Transverse colon (tissue), 4 donors: ENCODE measurements at places on chromosomes 7 and 10. TPM values are rescaled to one million over a fixed set of nuclear protein-coding genes. Genes with fewer than 3 reads are reported as not detected.

DNA sequence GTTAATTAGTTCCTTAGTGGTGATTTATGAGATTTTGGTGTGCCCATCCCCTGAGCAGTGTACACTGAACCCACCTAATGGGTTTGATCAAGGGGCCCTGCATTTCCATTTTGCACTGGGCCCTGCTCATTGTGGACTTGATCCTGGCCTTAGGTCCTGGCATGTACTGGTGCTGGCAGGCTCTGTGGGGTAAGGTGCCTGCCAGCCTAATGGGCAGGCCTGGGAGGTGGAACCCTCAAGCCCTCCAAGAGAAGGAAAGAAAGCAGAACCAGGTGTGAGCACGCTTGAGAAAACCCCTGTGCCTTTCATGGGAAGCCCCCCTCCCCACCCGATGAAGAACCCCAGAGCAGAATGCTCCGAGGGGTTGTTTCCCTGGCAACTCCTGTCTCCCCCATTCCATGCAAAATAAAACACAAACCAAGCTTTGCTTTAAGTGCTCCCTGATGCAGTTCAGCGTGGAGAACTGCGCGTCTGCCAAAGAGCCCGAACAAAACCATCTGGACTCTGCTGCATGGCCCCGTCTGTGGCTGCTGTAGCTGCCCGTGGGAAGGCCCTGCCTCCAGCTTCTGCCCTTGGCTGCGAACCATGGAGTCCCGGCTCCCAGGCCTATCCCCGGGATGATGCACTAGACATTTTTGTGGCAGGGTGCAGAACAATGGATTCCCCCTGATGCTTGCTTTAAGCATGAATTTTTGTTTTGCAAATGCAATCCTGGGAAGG, 123.3 kb downstream of the PRPF18 start:
- H3K36me3 ChIP-seq, result no peaks in the 10 kb centered on the region
- H3K4me3 ChIP-seq, result no peak overlapping the region

The PRF1 gene
- total RNA-seq, result 0.80 TPM

GRCh38 chr7:54705436-54705835, 53.6 kb downstream of the SEC61G start:
- H3K36me3 ChIP-seq, result no peaks in the 10 kb centered on the region
- no peak overlapping the region for H3K4me3 ChIP-seq
- no peaks in the 10 kb centered on the region for H3K27me3 ChIP-seq
- H3K4me1 ChIP-seq, result no peaks in the 10 kb centered on the region

The PRKCQ gene
- total RNA-seq, result 2.7 TPM

DNA sequence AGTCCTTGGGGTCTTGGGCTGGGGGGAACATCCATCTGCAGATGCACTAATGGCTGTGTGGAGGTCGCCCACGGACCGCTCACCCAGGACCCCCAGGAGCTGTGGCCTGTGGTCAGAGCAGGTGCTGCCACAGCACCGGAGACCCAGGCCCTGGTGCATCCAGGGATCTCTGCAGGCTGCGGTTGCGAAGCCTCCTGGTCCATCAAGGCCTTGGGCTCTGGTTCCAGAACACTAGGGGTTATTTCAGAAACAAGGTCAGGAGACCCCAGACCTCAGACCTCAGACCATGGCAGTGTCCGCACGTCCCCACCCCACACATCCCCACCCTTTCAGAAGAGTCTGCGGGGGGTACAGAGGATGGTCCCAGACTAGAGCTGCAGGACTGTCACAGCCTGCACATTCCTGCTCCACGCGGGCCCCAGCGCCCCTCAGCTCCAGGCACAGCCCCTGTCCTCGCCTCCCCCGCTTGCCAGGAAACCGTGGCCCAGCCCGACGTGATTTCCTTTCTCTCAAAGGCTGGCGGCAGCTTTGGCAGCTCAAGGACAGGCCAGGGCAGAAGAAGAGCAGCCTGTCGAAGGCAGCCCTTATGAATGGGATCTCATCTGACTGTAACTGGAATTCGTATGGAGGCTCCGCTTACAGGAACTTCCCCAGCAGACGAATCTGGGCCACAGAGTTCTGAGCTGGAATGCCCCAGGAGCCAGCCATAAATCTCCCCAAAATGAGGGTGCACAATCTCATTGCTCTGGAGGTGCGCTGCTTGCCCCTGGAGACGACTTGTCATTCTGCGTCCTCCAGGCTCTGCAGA, 136.2 kb upstream of the RET start:
- no peaks in the 10 kb centered on the region for H3K27me3 ChIP-seq
- DNase-seq, result no peak
- no peak overlapping the region for H3K27ac ChIP-seq
- no peak overlapping the region for H3K4me3 ChIP-seq
- H3K36me3 ChIP-seq, result no peaks in the 10 kb centered on the region

DNA sequence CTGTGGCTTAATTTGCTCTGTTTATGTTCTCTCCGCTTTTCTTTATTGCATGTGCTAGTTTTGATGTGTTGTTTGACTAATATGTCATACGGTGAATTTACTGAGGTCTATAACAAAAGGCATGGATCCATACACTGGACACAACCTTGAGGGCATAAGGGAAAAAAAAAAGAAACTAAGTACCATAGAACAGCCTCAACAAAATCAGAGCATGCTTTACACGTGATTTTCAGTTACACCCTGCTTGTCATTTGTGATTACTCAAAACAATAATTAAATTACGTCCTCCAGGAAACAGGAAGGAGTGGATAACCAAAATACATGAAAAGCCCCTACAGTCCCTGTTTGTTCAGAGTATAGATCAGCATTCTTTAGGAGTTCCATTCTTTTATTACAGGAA, 150.5 kb downstream of the CRPPA start:
- no peak overlapping the region for H3K4me3 ChIP-seq
- H3K27me3 ChIP-seq, result no peaks in the 10 kb centered on the region
- H3K4me1 ChIP-seq, result no peaks in the 10 kb centered on the region
- no peak overlapping the region for H3K27ac ChIP-seq
- DNase-seq, result no peak

DNA sequence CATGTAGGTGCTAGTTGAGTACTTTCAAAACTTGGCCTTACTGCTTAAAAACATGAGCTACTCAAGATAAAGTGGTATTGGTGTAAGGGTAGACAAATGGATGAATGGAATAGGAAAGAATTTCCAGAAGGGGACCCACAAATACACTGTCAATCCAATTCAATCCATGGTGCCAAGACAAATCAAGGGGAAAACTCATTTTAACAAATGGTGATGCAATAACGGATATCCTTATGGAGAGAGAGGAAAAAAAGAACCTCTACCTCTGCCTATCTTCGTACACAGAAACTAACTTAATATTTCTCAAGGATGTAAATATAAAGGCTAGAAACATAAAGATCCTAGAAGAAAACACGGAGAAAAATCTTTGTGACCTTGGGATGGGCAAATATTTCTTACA, 123.8 kb upstream of the RSU1 start:
- H3K4me3 ChIP-seq, result no peak overlapping the region
- no peak overlapping the region for H3K27ac ChIP-seq
- no peaks in the 10 kb centered on the region for H3K4me1 ChIP-seq
- H3K36me3 ChIP-seq, result no peaks in the 10 kb centered on the region

The UNC5B gene
- total RNA-seq, result 74.1 TPM

DNA sequence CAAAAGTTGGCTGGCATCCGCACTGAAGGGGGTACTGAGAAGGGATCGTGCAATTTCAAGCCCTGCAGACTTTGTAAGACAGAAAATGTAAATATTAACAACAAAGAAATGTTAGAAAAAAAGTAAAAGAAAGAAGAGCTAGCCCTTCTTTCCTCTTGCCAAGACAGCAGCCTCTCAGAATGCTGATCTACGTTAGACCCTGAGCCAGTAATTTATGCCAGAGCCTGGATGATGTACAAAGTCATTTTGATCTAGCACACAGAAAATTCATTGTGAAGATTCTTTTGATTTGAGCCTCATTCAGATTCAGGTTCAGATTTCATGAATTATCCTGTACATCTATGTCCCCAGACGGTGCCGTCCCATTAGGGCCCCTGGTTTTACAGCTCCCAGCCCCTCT, 105.2 kb downstream of the PRKCQ start:
- no peak overlapping the region for H3K27ac ChIP-seq
- H3K4me1 ChIP-seq, result no peaks in the 10 kb centered on the region
- DNase-seq, result no peak
- no peak overlapping the region for H3K4me3 ChIP-seq
- H3K36me3 ChIP-seq, result no peaks in the 10 kb centered on the region

DNA sequence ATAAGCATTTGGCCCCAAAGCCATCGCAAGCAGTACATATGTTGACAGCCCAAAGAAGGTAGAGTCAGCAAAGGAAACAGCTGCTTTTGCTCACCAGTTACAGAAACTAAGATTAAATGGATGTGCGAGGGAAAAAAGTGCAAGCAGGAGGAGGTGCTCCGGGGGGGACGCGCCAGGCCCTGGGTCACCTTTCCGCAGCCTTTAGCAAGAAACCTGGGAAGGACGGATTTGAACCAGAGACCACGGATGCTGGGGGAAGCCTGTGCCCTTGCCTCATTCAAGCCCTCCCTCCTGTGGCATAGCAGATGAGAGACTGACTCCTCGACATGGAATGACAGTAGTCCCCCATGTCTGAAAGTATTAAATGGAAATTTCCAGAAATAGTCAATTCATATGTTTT, 405.6 kb upstream of the PRKCQ start:
- no peak for DNase-seq
- H3K27ac ChIP-seq, result no peak overlapping the region
- no peaks in the 10 kb centered on the region for H3K27me3 ChIP-seq
- no peak overlapping the region for H3K4me3 ChIP-seq
- H3K36me3 ChIP-seq, result no peaks in the 10 kb centered on the region

The TFPI2 gene
- 0.79 TPM for total RNA-seq

DNA sequence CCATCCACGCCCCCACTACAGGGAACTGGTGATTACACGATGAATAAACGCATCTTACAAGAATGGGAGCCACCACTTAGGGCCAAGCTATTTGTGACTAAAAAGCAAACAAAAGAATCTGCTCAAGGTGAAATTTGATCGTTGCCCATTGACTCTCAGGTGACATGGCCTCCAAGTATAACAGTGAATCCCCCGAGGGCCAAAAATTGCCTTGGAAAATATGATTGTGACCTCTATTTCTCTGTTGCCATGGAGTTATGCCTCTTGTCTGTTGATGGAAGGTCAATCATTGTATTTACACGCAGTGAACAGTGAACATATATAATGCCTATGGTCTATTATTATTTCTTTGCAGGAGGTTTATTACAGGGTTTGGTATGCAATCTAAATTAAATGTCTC, 282.3 kb downstream of the KLF6 start:
- no peaks in the 10 kb centered on the region for H3K36me3 ChIP-seq
- no peak overlapping the region for H3K27ac ChIP-seq
- DNase-seq, result no peak
- H3K27me3 ChIP-seq, result no peaks in the 10 kb centered on the region

The SLC16A9 gene
- 14.1 TPM for total RNA-seq

The GNB2 gene
- total RNA-seq, result 192 TPM

- DNase-seq, result no peak
- H3K4me3 ChIP-seq, result no peak overlapping the region
- no peak overlapping the region for H3K27ac ChIP-seq
- H3K36me3 ChIP-seq, result peaks cover 8% of the 10 kb centered on the region
These were observed 155.5 kb downstream of the SVIL start for GRCh38 chr10:29479081-29479925.

The C7orf25 gene
- total RNA-seq, result 11.6 TPM

DNA sequence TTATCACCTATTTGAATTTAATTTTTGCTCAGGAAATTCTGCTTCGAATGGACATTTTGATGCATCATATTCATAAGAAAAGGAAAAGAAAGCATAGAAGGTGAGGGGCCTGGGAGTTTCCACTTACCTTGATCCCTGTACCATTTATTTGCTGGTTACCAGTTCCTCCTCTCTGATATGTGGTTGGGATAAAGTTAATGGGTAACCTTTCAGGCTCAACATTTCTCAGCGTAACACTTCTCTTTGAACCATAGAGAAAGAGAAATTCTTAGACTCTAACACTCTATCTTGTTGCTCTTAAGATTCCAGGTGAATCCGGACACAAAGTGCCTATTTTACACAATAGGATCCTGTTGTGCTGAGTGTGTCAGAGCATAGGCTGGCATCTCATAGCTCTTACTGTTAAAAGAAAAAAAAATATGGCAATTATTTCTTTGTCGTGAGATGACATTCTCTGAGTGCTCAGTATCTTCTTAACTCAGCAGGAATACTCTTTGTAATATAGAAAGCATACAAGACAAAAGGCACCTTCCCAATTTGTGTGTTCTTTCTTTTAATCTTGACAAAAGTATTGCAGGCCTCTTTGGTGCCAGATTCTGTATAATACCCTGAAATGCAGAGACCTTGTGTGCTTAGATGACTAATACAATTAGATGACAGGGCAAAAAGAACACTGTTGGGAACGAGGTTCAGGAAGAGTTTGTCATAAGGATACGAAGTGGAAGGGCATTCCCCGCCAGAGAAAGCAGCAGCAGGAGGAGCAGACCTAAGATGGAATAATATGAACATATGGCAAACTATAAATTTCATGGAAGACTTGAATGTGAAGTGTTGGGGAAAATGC, 689.6 kb downstream of the NRG3 start:
- H3K27me3 ChIP-seq, result no peaks in the 10 kb centered on the region
- no peak for DNase-seq
- H3K4me3 ChIP-seq, result no peak overlapping the region
- no peaks in the 10 kb centered on the region for H3K36me3 ChIP-seq

DNA sequence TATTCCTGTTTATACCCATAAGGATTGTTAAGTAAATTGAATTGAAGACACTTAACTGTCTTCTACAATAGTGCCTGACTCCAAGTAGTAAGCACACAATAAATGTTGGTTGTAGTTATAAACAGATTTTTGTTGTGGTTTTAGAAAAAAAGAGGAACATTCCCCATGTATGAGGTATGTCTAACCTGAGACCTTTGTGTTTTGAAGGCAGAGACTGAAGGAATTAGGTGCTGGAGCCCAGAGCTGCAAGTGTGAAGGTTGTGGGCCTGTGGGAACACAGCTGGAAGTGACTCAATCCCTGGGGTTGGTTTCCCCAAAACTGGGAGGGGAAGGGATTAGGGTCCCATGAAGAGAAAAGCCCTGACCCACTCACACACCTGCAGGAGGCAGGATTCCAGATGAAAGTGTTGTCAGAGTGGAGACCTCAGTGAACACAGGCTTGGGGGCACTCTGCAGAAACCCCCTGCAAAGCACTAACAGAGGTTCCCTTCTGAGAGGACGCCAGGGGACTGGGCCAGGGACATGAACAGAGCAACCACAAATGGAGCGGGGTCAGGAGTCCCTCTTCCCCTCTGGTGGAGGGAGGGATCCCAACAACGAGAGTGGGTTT, 265.1 kb upstream of the KLF14 start:
- H3K27me3 ChIP-seq, result no peaks in the 10 kb centered on the region
- no peak overlapping the region for H3K4me3 ChIP-seq
- peak overlapping the region; percentile 50 for H3K27ac ChIP-seq
- no peaks in the 10 kb centered on the region for H3K36me3 ChIP-seq
- no peak for DNase-seq

GRCh38 chr7:91496251-91496820, 232.1 kb downstream of the FZD1 start:
- no peaks in the 10 kb centered on the region for H3K4me1 ChIP-seq
- H3K4me3 ChIP-seq, result no peak overlapping the region
- no peaks in the 10 kb centered on the region for H3K36me3 ChIP-seq
- no peak overlapping the region for H3K27ac ChIP-seq
- H3K27me3 ChIP-seq, result no peaks in the 10 kb centered on the region
- no peak for DNase-seq

The LRRD1 gene
- not detected for total RNA-seq
